ENCODE measurements at places on chromosomes 5 and 9.

DNA sequence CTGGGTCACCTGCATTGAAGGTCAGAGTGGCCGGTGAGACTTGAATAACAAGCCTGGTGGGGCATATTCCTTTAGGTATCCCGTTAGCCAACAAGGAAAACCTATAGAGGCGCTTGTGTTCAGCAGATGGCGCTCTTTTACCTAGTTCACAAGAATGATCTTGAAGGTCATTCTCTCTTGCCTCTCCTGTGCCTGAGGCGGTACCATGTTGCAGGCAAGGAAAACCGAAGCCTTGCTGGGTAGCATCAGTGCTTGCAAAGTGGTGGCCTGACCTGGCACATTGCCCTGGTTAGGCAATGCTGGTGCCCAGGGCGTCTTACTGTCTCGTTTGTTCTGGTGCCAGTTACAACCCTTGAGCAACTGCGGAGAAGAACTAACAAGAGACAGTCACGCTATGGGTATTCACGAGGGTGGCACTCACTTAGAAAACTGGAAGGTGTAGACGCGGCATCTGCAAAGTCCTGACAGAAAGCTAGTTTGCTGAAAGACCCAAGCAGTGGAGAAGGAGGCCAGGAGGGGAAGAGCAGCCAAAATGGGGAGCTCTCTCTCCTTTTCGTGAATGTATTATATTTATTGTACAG lies 56.7 kb downstream of the AOPEP start:
- DNase-seq, result no peak

- DNase-seq, result no peak
Measured at GRCh38 chr9:110016340-110016739, 191.6 kb downstream of the C9orf152 start.

GRCh38 chr5:111682121-111682520 lies 74.9 kb downstream of the NREP start:
- no peak for DNase-seq

DNA sequence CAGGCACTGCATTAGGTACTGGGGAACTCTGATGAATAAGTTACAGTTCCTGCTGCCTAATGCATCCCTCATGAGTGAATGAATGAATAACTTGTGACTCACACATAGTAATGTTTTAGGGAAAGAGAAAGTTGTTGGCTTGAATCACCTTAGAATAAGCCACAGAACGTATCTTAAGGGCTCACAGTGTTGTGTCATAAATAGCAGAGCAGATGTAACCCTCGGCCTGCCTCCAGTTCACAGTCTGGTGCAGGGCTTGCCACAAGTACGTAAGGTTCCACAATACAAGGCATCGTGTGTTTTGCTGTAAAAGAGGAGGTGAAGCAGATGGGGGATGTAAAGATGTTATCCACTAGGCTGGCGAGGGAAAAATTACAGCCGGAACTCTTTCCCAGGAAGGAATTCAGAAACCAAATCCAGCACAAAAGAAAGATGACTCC lies 218.7 kb downstream of the TRPM3 start:
- DNase-seq, result no peak

GRCh38 chr5:34583167-34583566 lies 73.0 kb upstream of the RAI14 start:
- DNase-seq, result no peak

DNA sequence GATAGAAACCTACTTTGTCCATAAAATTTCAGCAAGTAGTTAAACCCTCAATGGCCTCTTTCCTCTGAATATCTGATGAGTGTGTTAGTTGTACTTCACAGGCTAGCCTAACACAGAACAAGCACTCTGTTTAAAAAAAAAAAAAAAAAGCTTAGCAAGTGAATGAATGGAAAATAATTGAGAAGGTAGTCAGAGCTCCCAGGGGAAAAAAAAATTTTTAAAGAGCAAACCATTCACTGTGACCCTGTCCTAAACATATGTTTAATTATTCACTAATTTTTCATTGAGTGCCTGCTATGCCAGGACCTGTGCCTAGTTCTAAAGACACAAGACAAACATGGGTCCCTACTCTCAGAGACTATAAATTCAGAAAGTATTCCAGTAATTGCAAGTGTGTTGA lies 69.3 kb downstream of the SH3RF2 start:
- DNase-seq, result no peak

- no peak for DNase-seq
Measured at GRCh38 chr5:112479418-112479817, 60.3 kb upstream of the EPB41L4A start.

- no peak for DNase-seq
Measured at GRCh38 chr9:33620738-33621439, 96.8 kb downstream of the ANKRD18B start.

- DNase-seq, result no peak
Measured at GRCh38 chr5:72246954-72247442, 73.0 kb downstream of the MRPS27 start.

GRCh38 chr5:178213748-178214151 lies 9.4 kb downstream of the HNRNPAB start:
- no peak for DNase-seq

DNA sequence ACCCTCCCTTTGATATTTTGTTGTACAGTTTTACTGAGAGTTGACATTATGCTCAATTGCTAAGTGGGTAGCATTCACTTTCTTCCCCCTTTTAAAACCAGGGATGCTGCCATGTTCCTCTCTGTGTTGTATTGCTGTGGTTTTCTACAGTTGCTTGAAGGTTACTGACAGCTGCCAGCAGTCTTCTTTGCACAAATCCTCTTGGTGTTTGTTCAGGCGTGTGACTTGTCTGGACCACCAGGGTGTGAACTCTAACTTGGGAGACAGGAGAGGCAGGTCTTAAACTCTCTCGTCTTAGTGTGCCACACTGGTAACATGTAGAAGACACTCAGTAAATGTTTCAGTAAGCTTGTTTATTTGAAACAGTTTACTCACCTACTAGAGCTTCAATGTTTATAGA lies 25.1 kb downstream of the SLC44A1 start:
- DNase-seq, result no peak

- no peak for DNase-seq
Measured at GRCh38 chr5:113224605-113225065, 210.2 kb downstream of the TSSK1B start.

DNA sequence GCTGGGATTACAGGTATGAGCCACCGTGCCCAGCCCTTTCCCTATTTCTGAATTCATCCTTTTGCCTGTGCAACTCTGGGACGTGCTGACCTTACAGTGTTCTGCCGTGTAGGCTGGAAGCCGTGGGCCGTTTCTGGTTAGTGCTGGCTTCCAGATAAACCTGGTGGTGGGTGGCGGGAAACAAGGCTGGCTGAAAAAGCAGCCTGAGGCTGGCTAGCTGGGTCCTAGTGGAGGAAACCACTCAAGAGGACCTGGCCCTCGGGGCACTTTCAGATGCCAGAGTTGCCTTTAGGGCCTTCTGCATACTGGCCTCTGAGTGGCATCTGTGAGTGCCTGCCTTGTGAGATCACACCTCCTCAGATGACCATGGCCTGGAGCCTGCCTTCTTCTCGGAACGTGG lies 26.9 kb downstream of the GALNT12 start:
- DNase-seq, result no peak

DNA sequence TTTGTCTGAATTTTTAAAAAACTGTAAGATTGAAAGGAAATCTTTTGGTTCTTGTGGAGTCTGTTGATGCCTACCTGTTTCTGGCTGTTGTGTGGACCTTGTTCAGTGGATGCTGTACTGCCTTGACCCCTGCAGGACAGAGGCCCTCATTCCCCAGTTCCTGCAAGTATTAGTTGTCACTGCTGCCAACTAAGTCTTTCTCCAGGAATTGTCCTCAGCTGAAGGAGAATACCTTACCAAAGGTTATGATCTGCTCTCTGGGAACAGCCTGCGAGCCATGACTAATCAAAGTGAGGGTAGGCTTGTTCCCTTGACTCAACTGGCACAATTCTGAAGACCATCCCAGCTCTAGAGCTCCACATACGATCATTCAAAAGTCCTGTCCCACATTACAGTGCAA lies 145.3 kb upstream of the FST start:
- DNase-seq, result no peak

- DNase-seq, result no peak
Measured at GRCh38 chr5:53520813-53521212, 39.6 kb upstream of the NDUFS4 start.

GRCh38 chr9:138011951-138012500 lies 134.4 kb downstream of the CACNA1B start:
- DNase-seq, result no peak

GRCh38 chr9:90698871-90699440 lies 56.3 kb upstream of the DIRAS2 start:
- no peak for DNase-seq

DNA sequence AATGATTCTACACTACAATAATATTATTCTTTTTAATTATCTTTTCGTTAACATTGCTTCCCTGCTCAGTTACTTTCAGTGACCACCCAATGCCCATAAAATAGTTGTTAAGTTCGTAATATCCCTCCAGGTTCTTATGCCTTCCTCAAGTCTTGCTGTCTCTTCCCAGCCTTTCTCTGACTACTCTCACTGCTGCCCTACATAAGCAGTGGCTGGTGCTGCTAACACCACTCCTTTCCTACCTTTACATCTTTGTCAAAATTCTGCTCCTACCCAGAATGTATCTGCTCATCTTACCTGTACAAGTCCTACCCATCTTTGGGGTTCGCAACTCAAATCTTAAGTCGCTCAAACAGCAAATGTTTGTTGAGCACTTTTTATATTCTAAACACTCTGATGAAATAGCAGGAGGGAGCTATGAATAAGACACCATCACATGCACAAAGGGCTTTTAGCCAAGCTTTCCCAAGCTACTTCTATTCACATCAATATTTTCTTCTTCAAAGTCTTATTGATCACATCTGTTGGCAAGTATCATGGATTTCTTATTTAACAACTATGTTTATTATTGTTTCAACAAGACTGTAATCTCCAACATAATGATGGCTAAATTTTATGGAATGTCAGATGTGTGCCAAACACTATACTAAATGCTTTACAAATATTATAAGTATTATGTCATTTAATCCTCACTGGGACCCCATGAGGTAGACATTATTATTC lies 29.5 kb downstream of the SLC25A46 start:
- no peak for DNase-seq

DNA sequence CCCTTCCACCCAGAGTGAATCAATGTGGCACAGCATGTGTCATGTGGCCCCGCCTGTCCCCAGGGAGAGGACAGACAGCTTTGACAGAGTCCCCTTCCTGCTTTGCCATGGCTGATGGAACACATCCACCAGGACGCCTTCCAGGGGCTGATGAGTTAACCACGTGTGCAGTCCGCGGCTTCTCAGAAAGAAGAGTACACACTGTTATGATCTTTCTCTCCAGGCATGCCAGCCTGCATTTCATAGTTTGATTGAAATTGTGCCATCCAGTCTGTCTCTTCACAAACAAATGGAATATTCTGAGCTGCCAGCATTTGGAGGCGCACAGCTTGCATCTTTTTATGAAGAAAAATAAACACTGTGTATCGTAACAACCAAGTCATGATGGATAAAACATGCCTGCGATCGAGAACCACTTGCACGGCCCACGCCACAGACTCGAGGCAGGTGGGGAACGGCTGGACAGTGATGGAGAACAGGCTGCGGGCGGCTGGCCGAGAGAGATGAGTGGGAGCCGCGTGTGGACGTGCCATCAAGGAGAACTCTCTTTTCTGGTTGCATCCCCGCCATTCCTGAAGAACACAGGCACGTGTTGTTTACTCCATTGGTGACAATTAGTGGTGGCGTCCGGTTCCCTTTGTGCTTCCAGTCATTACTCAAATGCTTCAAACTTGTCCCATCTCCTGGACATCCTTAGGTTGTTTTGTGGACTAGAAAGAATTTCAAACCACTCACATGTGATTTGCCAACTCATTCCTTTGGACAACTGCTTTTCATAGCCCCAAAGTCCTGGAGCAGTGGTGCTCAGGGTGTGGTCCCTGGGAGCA lies 220.2 kb downstream of the AGTPBP1 start:
- DNase-seq, result no peak

Measured in cortex of kidney (tissue), 1 donor.